ENCODE measurements at places on chromosomes 16 and 17. TPM values are rescaled to one million over a fixed set of nuclear protein-coding genes. Genes with fewer than 3 reads are reported as not detected.

Gene MCRIP2
- 116 TPM for total RNA-seq

Gene MT1H
- 9.4 TPM for total RNA-seq

Gene CMTM1
- 3.1 TPM for total RNA-seq

Gene CA7
- 59.3 TPM for total RNA-seq

Gene MAP2K6
- total RNA-seq, result 62.9 TPM

Gene TBX21
- total RNA-seq, result 1.2 TPM

Gene LRRC36
- total RNA-seq, result 1.5 TPM

Gene MT3
- 8.8 TPM for total RNA-seq

Gene KRTAP2-2
- total RNA-seq, result not detected

Gene DGKE
- total RNA-seq, result 22.2 TPM

Gene CCL11
- total RNA-seq, result 0.72 TPM

Gene PDILT
- total RNA-seq, result not detected

Gene USB1
- total RNA-seq, result 47.4 TPM

Gene TMEM88
- 8.5 TPM for total RNA-seq

Gene MYL4
- 0.49 TPM for total RNA-seq

Gene PRRT2
- 0.94 TPM for total RNA-seq

Gene CCDC200
- not detected for total RNA-seq

Gene CCDC43
- total RNA-seq, result 19.1 TPM

Gene WNT9B
- not detected for total RNA-seq

Gene TPSAB1
- total RNA-seq, result 51.7 TPM

Gene MATCAP1
- 35.1 TPM for total RNA-seq

Gene KRTAP4-3
- not detected for total RNA-seq

Gene FAAP100
- total RNA-seq, result 25.0 TPM

Gene MYH8
- total RNA-seq, result not detected

Gene KRT31
- total RNA-seq, result not detected

Gene CCDC78
- total RNA-seq, result 0.47 TPM

Gene CREBBP
- total RNA-seq, result 107 TPM

Measured in mucosa of descending colon (tissue), 3 donors.